ENCODE measurements at places on chromosomes 16 and 17. TPM values are rescaled to one million over a fixed set of nuclear protein-coding genes. Genes with fewer than 3 reads are reported as not detected.

GRCh38 chr16:86809458-86809955 is 231.2 kb downstream of the FOXL1 start:
- DNase-seq = no peak
- no peak overlapping the region for H3K27ac ChIP-seq
- H3K36me3 ChIP-seq = no peaks in the 10 kb centered on the region

GRCh38 chr16:88577166-88577565 is 7.0 kb downstream of the ZC3H18 start:
- H3K27ac ChIP-seq = no peak overlapping the region
- DNase-seq = no peak
- no peak overlapping the region for H3K4me3 ChIP-seq
- no peaks in the 10 kb centered on the region for H3K27me3 ChIP-seq

ABCC12 gene
- total RNA-seq = not detected

TBC1D3K gene
- total RNA-seq = not detected

DNA sequence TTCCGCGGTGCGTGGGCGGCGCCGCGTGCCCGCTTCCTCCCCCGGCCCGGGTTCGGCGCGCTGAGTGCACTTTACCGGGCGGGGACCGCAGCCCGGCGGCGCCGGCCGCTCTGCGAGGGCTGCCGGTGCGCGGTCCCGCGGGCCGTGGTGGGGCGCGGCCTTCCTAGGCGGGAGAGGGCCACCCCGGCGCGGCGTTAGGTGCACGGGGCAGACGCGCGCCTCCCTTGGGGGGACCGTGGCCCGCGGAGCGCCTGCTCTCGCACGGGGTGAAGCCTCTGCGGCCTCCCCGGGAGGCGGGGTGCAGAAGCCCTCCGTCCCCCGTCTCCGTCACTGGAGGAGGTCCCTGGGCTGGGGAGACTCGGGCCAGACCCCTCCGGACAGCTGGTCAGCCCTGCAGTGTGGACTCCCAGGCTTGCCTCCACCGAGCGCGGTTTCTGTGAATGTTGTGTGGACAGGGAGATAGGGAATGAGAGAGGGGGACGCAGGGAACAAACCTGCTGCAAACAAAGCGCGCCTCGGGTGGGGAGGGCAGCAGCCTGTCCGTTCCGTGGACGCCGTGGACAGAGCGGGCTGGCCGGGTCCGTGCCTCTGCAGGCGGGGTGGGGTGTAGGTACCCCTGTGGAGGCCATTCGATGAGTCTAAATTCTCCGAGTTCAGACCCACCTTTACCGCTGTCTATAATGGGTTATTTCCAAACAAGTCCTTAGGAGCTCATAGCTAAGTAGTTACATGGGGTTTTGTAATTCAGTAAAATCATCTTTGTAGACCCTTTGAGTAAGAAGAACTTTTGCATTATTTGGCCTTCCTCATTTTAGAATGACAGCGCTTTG is 721 bp downstream of the TBCD start:
- peaks cover 12% of the 10 kb centered on the region for H3K4me1 ChIP-seq
- peaks cover 11% of the 10 kb centered on the region for H3K36me3 ChIP-seq
- DNase-seq = peak; percentile 22
